ENCODE measurements at places on chromosomes 16 and 17.

DNA sequence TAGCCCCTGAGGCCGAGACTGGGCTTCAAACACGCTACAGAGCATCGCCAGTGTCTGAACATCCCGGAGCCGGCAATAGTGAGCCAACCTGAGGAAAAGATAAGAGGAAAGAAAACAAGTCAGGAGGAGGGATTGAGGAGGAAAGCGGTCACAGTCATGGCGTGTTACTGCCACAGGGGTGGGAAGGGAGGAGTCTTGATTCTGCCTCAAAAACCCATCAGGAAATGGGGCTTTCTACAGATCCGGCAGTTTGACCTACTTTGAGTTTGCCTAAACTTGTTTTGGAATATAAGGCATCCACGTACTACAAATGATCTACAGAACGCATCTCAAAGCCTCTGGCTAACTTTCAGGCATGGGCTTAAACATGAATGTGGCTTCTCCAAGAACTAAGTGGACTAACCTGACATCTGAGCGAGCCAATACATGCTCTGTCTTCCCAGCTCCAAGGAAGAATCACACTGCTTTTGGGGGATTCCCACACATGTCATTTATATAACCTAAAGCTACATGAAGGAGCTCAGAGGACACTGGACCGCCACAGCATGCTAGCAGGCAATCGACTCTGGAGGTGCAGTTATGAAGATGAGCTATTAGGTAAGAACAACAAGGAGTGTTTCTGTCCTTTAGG lies 96.6 kb downstream of the WDR59 start:
- DNase-seq: no peak

GRCh38 chr16:76207270-76207669 lies 69.9 kb upstream of the CNTNAP4 start:
- DNase-seq: no peak

GRCh38 chr17:74842599-74843351 lies 16.9 kb downstream of the GRIN2C start:
- DNase-seq: peak; percentile 59

GRCh38 chr17:81952792-81953228 lies 5.8 kb upstream of the MYADML2 start:
- no peak for DNase-seq

GRCh38 chr16:55331648-55332185 lies 7.7 kb downstream of the IRX6 start:
- no peak for DNase-seq

DNA sequence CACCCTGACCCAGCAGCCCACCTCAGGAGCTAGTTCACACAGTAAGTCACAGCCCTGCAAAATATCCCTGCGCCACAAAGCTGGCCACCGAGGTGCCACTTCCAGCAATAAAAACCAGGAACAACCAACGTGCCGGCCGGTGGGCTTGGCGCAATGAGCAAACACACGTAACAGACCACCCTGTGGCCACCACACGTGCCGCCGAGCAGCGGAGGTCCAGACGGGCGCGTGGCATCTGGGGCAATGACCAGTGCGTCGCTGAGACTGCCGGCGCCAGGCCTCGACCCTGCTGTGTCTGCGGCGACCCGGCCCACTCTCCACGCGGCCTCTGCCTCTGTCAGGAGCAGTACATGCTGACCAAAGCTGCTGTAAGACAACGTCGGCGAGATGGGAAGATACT lies 31.5 kb downstream of the LMF1 start:
- DNase-seq: no peak

DNA sequence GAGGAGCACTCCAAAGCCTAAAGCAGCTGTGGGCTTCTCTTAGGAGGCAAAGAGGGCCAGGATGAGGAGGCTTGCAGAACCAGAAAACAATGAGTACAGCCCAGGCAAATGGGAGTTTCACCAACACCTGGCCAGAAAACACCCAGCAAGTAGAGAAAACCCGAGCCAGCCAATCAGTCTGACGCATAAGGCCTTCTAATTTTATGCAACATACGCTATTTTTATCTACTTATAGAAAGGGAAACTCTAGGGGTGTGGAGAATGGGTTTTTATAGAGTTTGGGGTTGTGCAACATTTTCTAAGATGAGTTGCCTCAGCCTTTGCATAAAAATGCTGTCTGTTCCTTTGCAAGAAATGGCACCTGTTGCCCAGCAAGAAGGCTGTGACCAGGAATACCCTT lies 529.0 kb upstream of the CDH5 start:
- DNase-seq: no peak

DNA sequence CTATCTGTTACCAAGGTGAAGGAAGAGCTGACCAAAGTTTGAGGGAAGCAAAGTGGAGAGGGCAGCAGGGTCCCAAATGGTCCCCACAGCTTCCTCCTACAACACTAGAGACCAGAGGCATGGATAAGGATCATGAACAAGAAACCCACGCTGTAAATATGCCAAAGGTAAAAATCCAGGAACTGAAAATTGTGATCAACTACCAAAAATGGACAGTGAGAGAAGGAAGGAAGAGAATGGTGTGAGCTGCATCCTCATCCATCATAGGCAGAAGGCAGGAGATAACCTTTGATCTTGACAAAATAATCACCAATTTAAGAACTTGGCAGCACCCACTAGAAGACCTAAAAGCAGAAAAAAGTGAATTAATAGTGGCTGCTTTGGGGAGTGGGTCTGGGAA lies 66.2 kb downstream of the CYTH1 start:
- DNase-seq: no peak

DNA sequence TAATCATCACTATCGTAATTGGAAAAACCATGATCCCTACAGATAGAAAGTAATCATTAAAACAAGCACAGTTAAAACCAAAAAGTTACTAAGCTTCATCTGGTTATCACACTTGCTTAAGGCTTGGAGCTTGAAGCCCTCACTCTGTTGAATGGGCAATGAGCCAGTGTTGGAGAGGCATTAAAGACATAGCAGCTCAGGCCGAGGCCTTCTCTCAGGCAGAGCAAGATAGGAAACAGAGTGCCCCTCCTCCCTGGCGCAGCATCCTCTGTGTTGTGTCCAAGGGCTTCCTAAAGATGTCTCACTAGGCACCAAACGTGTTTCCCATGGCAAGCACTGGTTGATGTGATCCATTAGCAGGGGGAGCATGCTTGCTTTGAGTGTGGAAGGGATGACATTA lies 34.9 kb upstream of the LGALS9 start:
- no peak for DNase-seq

DNA sequence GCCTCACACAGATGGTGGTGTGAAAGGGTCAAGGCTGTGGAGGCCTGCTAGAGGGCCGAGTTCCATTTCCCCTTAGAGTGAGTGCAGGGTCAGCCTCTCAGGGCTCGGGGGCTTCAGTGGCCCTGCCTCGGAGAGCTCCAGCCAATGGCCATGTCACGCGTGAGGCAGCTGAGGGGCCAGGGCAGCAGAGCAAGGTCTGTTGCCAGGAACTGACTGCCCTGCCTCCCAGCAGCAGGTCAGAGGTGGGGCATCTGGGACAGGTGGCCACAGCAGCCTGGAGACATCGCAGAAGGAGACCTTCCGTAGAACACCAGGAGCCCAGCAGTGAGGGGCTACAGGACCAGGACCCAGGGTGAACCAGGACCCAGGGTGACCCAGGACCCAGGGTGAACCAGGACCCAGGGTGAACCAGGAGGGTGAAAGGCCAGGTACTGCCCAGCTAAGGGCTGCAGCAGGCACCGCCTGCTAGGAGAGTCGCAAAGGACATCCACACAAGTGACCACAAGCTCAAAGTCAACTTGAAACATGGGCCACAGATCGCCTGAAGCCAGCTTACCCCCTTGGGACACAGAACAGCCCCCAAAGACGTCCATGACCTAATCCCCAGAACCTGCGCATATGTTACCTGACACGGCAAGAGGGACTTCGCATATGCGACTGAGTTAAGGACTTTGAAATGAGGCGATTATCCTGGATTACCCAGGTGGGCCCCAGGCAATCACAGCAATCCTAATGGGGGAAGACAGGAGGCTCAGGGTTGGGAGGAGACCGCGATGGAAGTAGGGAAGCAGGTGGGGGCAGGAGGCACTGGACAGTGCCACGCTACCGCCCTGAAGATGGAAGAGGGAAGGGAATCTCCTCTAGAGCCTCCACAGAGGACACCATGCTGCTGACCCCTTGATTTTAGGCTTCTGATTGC lies 4.8 kb upstream of the MEAK7 start:
- DNase-seq: no peak

GRCh38 chr17:78787444-78787843 lies 5.4 kb upstream of the CYTH1 start:
- no peak for DNase-seq

DNA sequence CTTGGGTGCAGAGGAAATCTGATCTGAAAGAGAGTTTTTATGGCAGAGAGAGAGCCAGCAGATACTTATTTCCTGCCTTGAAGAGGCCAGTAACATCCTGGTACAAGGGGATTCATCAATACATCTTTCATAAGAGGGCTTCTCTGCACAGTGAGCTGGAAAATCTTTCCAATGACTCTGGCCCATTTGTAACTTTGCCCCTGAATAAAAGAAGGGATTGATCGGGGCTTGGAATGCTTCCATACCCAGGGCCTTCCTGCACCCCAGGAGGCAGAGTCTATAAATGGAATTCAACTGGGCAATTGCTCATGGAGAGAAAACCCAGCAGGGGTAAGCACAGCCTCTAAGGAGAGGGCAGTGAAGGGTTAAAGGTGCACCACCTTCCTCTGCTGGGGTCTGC lies 163.3 kb downstream of the XYLT1 start:
- DNase-seq: no peak

GRCh38 chr16:30110661-30111060 lies 2.7 kb downstream of the GDPD3 start:
- no peak for DNase-seq

GRCh38 chr16:31535737-31536136 lies 8.0 kb downstream of the AHSP start:
- peak; percentile 85 for DNase-seq

DNA sequence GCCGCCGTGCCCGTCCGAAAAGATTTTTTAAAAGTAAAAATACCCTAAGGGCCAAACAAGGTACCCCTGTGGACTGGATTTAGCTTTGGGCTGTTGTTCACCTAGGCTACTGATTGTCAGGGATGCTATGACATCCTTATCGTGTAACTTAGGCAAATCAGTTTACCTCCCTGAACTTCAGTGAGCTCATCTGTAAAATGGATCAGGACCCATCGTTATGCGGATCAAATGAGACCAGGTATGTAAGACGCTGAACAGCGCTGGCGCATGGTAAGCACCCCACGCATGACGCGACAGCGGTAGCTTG lies 658 bp upstream of the ZNF771 start:
- DNase-seq: no peak

GRCh38 chr17:45043813-45044540 lies 7.5 kb downstream of the DCAKD start:
- no peak for DNase-seq

DNA sequence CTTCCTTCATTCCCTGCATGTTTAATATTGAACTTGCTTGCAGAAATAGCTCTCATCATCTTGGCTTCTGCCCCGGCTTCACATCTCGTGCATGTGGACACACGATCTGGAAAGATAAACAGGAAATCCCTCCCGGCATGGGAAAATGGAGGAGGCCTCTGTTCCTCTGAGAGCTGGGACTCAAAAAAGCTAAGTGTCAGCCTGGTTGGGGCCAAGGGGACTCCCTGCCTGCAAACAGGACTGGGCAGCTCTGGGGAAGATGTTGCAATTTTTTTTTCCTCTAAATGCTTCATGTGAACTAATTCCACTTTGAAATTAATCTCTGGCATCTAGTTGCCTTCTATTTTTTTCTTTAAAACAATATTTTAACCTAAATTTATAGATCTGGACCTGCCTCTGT lies 24.8 kb downstream of the ITPRIPL2 start:
- DNase-seq: peak; percentile 29

- no peak for DNase-seq
Measured at GRCh38 chr16:66612422-66612821, 7.9 kb downstream of the CMTM3 start.

- DNase-seq: peak; percentile 4
Measured at GRCh38 chr17:9890124-9890523, 14.9 kb downstream of the RCVRN start.

DNA sequence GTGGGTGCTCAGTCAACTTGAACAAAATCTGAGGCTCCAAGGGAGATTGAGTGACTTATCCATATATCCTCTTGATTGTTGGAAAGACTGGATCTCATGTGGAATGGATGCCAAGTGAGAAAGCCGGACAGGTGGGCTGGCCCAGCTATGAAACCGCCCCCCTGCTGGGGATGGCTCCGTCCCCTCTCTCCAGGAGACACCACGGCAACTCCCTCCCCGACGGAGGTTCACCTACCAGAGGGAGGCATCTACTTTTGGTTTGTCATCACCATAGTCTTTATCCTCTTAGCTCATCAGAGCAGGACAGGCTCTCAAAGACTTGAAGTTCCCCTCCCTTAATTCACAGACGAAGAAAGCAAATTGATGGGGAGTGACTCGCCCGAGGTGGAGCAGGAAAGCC lies 1.8 kb upstream of the ALG1 start:
- DNase-seq: no peak

DNA sequence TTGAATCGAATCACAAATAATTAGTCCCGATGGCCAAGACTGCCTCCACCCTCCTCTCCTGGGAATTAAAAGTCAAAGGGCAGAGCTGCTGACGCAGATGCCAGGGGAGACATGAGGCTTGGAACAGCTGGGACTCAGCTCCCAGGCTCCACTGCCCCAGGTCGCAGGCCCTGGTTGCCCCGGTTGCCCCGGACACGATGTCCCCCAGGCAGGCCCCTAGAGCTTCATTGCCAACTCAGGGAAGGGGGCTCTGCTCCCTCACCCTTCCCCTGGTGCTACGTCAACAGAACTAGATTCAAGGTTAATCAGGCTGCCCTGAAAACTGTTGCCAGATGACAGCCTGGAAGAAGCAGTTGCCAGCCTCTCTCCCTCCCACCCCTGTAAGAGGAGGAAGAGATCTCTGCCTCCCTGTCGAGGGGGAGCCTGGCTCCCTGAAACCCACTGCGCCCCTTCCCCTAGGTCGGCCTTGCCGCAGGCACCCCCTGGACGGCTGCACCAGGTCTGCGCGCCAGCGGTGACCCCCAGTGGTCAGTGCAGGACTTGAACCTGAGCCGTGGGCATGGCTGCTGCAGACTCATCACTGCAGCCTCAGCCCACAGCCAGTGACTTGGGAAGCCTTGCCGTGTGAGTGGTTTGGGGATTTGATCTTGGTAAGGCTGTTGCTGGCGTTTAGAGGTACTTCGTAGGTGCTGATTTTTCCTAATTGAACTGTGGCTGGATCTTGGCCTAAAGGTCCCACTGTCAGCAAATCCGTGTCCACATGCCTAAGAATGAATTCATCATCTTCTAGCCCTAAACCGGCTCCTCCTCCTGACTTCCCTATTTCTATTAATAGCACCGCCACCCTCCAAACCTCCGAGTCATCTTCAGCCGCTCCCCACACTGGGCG lies 84.1 kb upstream of the TOB1 start:
- DNase-seq: peak; percentile 87

GRCh38 chr17:76727745-76728456 lies 1.3 kb downstream of the METTL23 start:
- peak; percentile 43 for DNase-seq

All from OCI-M1 (cell line).